ENCODE measurements at places on chromosomes 7 and 10.

GRCh38 chr10:132684164-132684891 is 101.6 kb downstream of the NKX6-2 start:
- no peak for DNase-seq

DNA sequence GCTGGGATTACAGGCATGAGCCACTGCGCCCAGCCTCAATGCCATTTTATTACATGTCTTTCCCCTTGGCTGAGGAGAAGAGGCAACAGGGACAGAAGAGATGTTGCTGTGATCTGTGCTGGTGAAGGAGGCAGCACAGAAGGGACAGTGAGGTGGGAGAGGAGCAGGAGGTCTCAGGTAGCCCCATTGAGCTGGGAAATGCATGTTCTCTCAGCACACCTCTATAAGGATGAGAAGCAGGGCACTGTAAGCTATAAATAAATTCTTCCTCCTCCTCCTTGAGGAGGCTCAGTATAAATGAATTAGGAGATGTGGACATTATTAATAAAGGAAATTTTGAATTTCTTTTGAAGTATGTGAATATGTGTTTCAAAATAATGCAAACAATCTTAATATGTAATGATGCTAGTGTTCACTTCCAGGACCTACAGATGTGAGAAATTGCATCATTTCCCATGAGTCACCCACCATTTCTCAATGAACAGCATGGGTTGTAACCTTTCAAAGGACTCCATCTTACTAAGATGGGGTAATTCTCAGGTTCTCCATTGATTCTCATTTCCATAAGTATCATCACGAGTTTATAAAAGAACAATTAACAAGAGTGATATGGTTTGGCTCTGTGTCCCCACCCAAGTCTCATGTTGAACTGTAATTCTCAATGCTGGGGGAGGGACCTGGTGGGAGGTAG is 88.9 kb upstream of the ODAD2 start:
- DNase-seq, result no peak

DNA sequence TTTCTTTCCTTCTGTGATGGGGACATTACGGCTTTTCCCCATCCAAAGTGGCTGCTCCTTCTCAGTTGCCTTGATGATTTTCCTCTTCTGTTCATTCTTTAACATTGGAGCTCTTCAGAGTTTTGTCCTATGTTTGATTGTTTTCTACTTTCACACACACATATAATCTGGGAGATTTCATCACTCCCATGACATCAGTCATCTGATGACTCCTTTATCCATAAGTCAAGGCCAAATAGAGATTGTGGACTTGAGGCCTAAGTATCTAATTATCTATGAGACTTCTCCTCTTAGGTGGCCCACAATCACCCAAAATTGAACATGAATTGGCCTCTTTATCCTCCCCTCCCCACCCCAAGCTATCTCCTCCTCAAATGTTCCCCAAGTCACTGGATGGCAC is 5.3 kb upstream of the COL1A2 start:
- DNase-seq, result no peak

- no peak for DNase-seq
Measured at GRCh38 chr7:21869785-21870402, 75.8 kb downstream of the CDCA7L start.

DNA sequence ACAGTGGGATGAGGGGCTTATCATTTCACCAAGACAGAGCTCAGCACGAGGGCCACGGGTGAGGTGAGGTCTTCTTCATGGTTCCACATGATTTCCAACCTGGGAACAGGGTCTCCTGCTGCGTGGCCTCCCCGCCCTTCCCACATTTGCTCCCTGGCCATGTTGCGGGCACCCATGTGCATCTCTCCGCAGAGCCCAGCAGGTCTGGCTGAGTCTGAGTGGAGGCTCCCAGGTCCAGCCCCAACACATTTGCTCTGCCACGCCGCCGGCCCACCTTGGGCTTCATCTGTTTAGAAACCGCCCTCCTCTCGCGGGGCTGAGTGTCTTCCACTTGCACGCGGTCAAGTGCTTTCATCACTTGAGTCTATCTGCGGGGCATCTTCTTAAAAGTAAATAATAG is 14.8 kb upstream of the PRKAR1B start:
- no peak for DNase-seq

DNA sequence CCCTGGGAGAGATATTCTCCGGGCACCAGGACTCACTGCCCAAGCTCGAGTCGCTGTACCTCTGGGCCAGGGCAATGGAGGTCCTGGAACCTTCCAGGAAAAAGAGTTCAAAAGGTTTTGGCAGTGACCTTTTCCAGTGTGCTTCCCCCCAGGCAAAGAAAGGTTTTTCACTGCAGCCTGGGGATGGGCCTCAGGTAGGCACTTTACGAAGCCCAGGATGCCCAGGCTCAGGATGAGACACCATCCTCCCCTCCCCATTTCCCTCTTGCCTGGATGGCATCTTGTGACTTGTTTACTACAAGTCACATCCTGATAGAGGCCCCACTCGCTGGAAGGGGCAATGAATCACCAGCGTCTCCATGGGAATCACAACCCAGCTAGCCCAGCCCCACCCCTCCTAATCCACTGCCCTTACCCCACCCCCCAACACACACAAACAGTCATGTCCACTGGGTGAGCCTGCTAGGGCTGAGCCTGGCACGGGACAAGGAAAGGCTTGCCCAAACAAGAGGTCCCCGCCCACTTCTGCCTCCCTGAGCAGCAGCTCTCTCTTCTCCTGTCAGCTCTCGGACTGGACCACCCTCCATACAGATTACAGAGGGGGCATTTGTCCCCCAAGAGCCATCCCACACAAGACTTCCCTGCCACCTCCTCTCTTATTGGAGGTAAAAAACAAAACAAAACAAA is 93.8 kb upstream of the SMNDC1 start:
- peak; percentile 96 for DNase-seq

GRCh38 chr10:43682956-43683355 is 34.3 kb upstream of the ZNF32 start:
- no peak for DNase-seq

DNA sequence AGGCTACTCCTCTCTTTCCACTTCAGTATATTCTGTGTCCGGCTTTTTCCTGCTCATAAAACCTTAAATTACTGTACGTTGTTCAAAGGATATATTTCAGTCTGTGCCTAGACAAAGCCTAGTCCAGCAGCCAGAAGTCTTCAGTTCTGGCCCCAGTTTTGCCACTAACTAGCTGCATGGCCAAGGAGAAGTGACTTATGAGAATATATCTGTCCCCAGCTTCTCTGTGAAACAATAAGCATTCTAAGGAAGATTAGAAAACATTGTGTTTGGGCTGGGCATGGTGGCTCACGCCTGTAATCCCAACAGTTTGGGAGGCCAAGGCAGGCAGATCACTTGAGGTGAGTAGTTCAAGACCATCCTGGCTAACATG is 105.0 kb upstream of the HDAC9 start:
- no peak for DNase-seq

GRCh38 chr7:100825215-100825671 is 2.1 kb downstream of the EPHB4 start:
- DNase-seq, result no peak

Data from LoVo (cell line).